ENCODE measurements at places on chromosomes 3 and 15.

GRCh38 chr3:139263798-139264197 lies 80.0 kb upstream of the MRPS22 start:
- no peak for DNase-seq

- DNase-seq, result no peak
Observed at GRCh38 chr15:85073556-85074194, 92.0 kb downstream of the PDE8A start.

DNA sequence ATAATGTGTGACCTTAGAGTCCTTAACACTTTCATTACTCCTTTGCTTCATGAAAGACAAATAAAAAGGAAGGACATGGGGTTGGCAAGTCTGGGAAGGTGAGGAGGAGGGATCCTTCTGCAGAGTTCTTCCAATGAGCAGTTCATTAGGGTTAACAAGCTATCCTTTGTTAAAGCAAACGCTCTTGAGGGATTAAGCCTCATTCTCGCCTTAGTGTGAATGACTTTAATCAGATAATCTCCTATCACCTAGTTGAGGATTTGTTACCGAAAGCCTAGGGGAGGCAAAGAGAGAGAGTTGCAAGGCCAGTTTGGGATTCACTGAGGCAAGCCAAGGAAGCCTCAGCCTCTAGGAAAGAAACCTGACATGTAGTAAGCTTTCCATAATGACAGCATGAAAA lies 7.4 kb upstream of the MBNL1 start:
- DNase-seq, result no peak

- no peak for DNase-seq
Observed at GRCh38 chr3:105812194-105812586, 56.6 kb downstream of the CBLB start.

- no peak for DNase-seq
Observed at GRCh38 chr3:138066972-138067371, 48.4 kb downstream of the DZIP1L start.

DNA sequence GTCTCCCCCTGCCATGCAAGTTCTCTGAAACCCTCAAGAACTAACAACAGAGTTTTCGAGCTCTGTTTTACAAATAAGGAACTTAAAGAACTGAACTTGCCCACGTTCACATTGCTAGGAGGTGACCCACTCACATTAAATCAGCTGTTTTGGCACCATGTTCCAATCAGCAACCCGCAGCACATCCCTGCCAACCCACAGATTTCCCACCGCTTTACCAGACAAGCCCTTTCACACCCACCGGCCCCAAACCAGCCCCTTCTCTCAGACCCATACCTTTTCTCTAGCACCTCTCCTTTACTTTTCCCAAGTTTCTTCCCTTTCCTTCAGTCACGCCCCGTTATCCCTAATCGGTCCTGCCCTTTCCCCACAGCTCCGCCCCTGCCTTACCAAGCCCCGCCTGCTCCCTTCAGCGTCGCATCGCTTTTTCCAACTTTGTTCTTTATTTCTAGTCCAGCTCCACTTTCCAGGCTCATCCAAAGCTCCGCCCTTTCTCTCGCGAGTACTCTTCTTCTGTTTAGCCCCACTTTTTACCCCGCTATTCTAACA lies 804 bp upstream of the BRPF1 start:
- DNase-seq, result no peak
